A549 treated with GW870086 at 1 μM for 4 hours (cell line): ENCODE measurements at places on chromosomes 6 and 20. TPM values are rescaled to one million over a fixed set of nuclear protein-coding genes. Genes with fewer than 3 reads are reported as not detected.

The FAM83C gene
- total RNA-seq: 0.06 to 0.14 TPM (median 0.08 TPM) in 5 replicates

The CST5 gene
- not detected in 5 replicates for total RNA-seq

The CCM2L gene
- total RNA-seq: 0.24 to 0.56 TPM (median 0.45 TPM) in 5 replicates

The DUSP15 gene
- total RNA-seq: 0.66 to 1.6 TPM (median 1.0 TPM) in 5 replicates

The FRMD1 gene
- 0.02 to 0.05 TPM (median 0.05 TPM) in 4 of 5 replicates, not detected in the other for total RNA-seq

The SYTL3 gene
- total RNA-seq: 1.1 to 1.5 TPM (median 1.3 TPM) in 5 replicates

The PKIB gene
- 0.84 to 1.6 TPM (median 0.88 TPM) in 5 replicates for total RNA-seq

The PLN gene
- not detected in 5 replicates for total RNA-seq

The RAET1L gene
- 0.43 to 0.93 TPM (median 0.63 TPM) in 5 replicates for total RNA-seq

The VPS16 gene
- total RNA-seq: 24.4 to 34.4 TPM (median 31.4 TPM) in 5 replicates

The PACSIN1 gene
- 0.03 to 0.08 TPM (median 0.03 TPM) in 3 of 5 replicates, not detected in the others for total RNA-seq

The FAM110A gene
- total RNA-seq: 6.9 to 10.9 TPM (median 10.1 TPM) in 5 replicates

The LPA gene
- 0.03 to 0.13 TPM (median 0.09 TPM) in 5 replicates for total RNA-seq

The PLEKHG1 gene
- total RNA-seq: 0.30 to 0.54 TPM (median 0.42 TPM) in 5 replicates
